ENCODE measurements at places on chromosomes 4 and X.

DNA sequence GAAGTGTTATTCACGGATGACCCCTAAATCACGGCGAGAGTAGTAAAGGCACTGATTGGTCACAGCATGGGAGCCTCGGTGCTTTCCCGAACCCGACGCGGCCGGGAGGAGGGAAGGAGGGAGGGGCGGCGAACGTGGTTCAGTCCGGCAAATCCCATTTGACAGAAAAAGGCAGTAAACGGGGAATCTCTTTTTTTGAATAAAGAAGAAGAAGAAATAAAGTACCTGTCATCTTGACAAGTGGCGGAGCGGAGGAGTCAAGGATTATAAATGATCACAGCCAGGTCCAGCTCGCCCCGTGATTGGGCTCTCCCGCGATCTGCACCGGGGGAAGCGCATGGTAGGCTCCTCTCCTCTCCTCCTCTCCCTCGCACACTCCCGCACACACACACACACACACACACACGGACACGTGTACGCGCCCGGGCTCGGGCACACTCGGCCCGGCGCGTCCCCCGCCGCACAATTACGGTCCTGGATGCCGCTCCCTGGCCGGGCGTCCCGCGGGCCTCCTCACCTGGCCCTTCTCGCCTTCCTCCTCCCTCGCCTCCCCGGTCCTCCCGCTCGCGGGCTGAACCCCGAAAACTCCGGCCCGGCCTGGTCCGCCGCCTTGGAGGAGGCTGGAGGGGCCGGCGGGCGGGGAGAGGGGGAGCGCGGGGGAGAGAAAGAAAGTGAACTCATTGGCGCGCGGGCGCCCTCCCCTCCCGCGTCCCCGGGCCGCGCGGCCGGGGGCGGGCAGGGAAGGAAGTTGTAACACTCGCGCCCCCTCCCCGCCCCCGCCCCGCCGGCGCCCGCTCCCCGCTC is 99.2 kb upstream of the TENM3 start:
- no peak for DNase-seq

DNA sequence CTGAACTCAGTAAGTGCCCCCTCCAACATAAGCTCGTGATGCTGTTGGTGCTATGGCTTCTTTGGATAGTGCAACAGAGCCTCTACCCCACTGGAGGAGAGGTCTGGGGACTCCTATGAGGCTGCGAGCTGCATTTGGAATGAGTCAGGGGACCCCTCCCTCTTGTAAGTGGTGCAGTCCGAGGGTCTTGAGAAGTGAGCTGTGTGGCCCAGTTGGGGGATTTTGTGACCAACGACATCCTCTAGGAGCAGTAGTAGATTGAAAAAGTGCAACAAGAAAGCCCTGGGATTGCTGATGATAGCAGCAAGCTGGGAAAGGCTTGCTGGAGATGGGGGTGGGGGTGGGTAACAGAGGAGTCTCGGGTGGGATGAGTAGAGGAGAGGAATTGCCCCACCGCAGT is 3.1 kb downstream of the FRMPD3 start:
- DNase-seq, result no peak

DNA sequence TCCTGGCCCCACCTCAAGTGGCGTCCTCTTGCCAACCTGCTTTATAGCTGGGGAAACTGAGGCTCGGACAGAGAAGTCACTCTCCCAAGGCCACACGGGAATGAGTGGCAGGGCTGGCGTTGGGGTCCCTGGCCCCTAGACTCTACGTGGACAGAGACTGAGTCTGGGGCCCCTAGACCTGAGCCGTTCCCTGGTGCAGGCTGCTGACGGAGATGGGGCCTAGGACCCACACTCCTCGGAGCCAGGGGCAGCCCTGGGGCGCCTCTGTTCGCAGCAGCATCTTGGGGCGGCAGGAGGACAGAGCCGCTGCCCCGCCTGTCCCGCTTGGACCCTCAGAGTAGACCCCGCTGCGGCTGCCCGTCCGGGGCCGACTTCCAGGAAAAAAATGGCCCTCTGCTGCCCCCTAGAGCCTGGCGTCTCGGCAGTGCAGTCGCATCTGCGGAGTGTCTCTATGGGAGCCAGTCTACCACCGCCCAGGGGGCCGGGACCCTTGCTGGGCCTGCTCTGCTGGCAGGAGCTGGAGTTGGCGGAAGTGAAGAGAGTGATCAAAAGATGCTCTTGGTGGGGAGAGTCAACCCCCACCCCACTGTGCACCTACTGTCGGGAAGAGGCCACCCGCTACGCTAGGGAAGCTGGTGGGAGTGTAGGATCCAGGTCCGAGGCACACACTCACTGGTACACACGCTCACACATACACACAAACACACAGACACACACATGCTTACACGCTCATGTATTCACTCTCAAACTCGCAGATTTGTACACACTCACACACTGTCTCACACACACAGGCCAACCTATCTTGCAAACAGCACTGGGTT is 220.1 kb downstream of the AFAP1 start:
- DNase-seq, result no peak

DNA sequence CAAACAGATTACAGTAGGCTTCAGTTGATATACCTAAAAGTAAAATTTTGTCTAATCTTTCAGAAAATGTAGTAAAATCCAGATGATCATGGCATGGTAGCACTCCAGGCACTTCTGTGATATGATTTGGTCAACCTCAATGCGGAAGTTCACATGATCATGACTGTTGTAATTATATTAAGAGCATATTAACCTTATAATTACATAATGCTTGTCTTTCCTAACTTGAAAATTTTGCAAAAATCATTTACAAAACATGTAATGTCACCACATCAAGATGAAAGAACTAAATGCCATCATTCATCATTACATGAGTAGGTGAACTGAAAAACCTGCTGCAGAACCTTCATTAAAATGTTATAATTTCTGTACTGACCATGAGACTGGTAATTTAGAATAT is 88.1 kb downstream of the MBNL3 start:
- no peak for DNase-seq

GRCh38 chr4:153146031-153146430 is 58.2 kb upstream of the TRIM2 start:
- no peak for DNase-seq

DNA sequence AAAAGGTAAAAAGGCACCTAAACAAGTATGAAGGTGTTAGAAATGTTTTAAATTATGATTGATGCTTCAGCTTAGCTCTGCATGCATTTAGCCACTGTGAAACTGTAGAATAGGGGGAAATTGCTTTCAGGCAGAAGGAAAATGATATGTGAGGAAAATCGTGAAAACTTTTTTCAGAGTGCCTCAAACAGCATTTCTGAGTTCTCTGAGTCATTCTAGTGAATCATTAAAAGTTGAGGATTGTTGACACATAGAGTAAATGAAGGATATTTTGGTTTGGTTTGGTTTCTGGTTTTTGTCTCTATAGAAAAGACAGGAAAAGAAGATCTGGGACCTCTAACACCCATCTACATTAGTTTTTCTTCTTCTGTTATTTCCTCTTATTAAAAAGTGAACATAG is 332.5 kb upstream of the TRAM1L1 start:
- DNase-seq, result no peak

DNA sequence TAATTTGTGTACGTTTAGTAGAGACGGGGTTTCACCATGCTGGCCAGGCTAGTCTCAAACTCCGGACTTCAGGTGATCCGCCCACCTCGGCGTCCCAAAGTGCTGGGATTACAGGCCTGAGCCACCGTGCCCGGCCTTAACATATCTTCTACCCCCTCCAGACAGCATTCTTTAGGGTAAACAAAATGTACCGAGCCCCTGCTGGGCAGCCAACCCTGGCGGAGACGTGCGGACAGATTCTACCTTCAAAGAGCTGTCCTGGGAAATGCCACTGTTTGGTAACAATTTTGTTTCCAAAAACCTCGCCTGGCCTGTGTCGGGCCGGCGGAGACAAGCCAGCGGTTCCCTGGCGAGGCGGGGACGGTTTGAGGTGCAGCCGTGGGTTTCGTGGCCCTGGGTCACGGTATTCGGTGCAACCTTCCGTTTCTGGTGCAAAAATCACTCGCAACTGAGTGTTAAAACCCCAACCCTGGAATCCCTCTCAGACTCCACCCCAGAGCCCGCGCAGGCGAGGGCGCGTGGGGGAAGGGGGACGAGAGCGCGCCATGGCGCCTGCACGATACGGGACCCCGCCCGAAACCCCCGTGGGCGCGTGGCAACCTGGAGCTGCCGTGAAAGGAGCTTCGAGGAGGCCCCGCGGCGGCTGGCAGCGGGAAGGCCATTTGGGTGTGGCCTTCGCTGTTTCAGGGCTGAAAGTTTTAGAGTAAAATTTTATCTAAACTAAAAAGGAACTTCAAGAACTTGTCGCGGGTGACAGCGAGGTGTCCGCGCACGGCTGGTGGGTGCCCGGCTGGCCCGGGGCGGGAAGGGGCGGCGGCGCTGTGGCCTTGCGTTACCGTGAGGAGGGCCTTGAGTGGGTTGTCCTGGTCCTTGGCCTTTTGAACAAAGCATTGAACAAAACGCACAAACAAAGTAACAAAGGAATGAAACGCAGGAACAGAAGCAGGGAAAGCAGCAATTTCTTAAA is 17.0 kb downstream of the MRFAP1 start:
- DNase-seq, result no peak

GRCh38 chr4:145101091-145101490 is 3.0 kb downstream of the ABCE1 start:
- no peak for DNase-seq

DNA sequence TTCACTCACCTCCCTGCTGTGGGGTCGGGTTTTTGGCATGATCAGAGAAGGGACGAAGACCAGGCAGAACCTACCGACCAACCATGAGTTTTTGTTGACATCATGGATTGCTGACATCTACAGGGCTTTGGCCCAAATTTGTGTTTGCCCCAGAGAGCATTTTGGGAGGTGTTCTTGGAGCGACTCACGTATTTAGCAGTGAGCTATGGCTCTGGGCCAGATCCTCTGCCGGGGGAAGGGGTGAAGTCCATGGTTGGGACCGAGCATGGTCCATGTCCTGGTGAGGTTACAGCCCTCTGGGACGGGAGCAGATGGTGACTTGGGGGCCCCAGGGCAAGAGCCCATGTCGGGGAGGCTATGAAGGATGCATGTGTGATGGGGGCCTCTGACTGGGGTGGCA is 17.4 kb downstream of the SORCS2 start:
- no peak for DNase-seq

DNA sequence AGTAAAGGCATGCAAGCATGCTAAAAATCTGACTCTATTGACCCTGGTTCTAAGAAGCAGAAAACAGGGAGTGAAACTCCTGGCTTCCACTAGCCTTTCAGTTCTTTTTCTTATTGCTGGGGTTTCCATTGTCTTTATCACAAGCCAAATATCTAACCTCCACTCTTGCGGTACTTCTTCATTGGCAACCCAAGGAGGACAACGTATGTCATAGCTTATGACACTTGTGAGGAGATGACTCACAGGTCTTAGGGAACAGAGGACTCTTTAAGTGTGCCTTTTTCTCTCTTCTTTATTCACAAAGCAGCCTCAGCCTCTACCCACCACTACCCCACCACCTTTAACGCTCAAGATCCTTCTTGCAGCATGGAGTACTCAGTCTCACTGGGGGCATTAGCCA is 124.2 kb downstream of the GUCY2F start:
- DNase-seq, result no peak

GRCh38 chr4:87445964-87446363 is 23.6 kb downstream of the NUDT9 start:
- DNase-seq, result no peak

DNA sequence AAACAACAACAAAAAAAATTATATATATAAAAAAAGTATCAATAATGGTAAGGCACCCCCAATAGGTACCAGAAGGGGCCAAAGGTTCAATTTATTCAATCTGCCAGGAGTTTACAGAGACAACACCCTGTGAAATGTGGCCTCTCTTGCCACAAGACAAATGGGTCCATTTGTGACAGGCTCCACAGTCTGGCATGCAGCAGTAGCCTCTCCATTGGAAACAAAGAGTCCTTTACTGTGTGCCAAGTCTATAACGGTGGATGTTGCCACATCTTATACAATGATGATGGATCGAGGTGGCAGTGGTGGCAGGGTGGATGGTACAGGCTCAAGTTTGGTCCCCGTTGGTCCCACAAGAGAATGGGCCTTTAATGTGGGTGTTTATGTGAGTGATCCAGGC is 70.1 kb upstream of the SH3RF1 start:
- no peak for DNase-seq

DNA sequence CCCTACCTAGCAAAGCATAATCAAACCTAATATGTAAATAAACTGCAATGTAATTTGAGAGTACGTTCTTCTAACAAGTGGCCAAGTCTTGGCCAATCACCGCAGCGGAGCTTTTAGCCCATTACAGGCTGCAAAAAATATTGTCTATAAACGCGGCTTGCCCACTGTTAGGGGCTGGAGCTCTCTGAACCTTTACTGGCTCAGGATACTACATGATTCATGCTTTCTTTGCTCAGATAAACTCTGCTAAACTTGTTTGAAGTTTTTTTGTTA is 990 bp upstream of the HADH start:
- DNase-seq, result no peak

DNA sequence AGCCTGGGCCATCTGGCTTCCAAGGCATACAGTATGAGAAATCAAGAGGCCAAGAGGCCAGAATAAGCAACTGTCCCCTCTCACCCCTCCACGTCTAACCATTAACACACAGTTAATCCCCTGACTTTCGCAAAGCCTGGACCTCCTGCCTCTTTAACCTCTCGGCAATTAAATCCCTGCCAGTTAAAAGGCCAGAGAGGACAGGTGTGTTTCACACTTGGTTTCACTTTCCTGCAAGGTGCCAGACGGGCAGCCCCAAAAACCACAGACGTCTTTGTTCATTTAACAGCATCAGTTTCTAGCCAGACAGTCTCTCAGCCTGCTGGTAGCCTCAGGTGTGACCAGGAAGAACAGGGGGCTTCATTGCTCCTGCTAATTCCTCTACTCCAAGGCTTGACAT is 91.1 kb upstream of the KIT start:
- no peak for DNase-seq

DNA sequence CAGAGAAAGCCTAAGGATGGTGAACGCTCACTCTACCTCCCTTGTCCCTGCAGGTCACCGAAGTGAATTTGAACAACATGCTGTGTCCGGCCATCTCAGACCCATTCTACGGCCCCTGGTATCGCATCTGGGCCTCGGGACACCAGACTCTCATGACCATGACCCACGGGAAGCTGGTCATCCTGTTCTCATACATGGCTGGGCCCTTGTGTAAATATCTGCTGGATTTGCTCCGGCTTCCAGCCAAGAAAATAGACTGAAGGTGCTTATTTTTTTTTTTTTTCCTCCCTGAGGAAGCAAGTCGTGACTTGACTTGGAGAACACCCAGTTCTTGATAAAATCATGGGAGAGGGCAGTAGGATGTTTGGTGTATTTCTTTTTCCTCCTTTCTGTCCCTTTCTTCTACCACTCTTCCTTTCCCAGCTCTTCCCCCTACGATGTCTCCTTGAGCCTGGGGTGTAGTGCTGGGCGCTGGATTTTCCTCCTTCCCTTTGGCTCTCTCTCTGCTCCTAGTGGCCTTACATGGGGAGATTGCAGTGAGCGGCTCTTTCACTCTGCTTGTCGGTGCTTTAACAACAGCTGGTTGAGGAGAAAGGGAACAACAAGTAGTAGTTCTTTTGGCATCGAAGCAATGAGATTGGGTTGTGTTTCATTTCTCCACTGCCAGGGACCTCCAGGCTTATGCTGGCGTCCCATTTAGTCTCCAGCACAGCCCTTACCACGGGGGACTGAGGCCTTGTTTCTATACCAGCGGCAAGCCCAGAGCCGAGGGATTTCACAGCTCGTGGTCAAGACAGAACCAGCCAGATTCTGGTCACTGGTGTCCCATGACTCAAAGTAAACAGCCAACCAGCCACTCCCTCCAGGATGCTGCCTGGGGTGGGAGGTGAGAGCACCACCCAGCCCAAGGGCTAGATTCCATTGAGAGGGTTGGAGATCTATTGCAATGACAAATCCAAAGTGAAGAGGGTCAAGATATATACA is 144.4 kb downstream of the AMMECR1 start:
- no peak for DNase-seq

- DNase-seq, result no peak
Measured at GRCh38 chr4:69126024-69126423, 29.8 kb downstream of the UGT2B7 start.

- no peak for DNase-seq
Measured at GRCh38 chr4:165668694-165669093, 204.3 kb upstream of the TLL1 start.
